ENCODE measurements at places on chromosomes 5 and 9.

DNA sequence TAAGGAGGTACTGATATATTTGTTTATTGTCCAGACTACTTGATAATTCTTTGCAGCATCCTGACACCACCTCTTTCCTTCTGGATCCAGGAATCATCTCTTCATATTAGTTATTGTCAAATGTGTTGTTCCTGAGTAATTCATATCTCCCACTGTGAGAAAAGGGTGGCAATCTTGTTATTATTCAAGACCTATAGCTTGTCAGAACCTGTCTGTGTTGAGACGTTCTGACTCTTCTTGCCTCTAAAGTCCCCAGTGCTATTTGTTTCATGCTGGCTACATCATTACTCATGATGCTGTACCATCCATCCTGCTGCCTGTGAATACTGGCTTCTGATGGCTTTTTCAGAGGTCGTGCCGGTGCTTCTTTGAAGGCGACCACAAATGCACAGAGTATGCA is 68.7 kb upstream of the TAF11L2 start:
- DNase-seq, result no peak

DNA sequence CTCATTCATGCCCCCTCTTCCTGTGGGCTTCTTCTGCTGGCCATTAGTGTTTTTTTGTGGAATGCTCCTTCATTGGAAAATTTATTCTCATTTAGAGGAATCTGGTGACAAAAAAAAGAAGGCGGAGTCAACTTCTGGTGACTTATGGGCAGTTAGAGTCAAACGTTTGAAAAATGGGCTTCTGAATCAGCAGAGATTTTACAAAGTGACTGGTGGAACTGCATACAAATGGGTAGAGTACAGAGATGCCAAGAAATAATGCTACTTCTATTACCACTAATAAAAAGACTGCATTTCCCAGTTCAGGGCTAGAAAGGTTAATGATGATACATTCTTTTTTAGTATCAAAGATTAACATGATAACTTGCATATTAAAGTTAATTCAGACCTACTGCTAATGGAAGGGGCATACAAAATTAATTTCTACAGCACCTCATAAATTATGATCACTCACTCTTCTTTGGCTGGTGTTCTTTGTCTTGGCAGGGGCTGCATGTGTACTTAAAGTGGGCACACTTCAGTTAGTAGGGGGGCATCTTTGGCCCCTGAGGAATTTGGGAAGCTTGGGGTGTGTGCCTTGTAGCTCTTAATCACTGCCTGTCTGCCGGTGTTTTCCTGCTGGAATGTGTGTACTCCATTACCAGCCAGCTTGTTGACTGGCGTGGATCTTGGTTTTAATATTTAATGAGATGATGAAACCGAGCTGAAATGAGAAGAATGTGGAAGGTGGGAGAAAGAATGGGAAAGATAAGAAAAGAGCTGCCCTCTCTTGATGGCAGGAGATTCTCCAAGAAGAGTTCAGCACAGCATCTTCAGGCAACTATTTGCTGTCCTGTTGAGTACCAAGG is 148.9 kb downstream of the DOCK2 start:
- DNase-seq, result peak; percentile 59

GRCh38 chr5:17359451-17360011 is 138.5 kb upstream of the TAF11L2 start:
- no peak for DNase-seq

DNA sequence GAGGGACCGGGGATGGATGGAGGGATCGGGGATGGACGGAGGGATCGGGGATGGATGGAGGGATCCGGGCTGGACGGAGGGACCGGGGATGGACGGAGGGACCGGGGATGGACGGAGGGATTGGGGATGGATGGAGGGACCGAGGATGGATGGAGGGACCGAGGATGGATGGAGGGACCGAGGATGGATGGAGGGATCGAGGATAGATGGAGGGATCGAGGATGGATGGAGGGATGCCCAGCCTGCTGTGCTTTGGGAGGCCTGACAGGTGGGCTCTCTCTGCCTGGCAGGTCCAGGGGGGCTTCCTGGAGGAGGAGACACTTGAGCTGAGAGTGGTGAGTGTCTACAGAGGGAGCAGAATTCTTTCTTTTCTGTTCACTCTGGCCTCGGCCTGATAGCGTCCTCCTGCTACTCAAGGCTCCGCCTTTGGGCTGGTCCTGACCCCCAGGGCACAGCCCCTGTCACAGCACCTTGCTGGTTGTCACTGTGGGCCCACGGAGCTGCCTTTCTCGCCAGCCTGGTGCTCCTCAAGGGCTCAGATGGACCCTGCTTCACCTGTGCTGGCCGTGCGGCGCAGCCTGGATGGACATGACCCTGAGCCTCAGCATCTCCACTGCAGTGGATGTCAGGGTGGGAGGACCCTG is 42.2 kb upstream of the RNF130 start:
- no peak for DNase-seq

GRCh38 chr5:67154556-67155206 is 41.9 kb downstream of the CD180 start:
- no peak for DNase-seq

DNA sequence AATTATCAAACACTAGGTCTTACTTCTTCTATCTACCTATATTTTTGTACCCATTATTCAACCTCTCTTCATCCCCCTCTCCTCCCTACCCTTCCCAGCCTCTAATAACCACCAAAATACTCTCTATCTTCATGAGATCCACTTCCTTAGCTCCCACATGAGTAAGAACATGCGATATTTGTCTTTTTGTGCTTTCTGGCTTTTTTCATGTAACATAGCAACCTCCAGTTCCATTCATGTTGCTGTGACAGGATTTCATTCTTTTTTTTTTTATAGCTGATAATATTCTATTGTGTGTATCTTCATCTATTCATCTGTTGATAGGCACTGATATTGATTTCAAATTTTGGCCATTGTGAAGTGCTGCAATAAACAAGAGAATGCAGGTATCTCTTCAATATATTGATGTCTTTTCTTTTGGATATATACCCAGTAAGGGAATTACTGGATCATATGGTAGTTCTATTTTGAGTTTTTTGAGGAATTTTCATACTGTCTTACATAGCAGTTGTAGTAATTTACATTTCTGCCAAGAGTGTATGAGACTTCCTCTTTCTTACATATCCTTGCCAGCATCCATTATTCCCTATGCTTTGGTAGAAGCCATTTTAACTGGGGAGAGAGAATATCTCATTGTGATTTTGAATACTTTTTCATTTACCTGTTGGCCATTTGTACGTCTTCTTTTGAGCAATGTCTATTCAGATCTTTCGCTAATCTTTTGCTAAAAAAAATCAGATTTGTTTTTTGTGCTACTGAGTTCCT is 156.8 kb downstream of the DCP2 start:
- DNase-seq, result no peak

GRCh38 chr9:83633676-83634075 is 10.7 kb downstream of the IDNK start:
- no peak for DNase-seq

DNA sequence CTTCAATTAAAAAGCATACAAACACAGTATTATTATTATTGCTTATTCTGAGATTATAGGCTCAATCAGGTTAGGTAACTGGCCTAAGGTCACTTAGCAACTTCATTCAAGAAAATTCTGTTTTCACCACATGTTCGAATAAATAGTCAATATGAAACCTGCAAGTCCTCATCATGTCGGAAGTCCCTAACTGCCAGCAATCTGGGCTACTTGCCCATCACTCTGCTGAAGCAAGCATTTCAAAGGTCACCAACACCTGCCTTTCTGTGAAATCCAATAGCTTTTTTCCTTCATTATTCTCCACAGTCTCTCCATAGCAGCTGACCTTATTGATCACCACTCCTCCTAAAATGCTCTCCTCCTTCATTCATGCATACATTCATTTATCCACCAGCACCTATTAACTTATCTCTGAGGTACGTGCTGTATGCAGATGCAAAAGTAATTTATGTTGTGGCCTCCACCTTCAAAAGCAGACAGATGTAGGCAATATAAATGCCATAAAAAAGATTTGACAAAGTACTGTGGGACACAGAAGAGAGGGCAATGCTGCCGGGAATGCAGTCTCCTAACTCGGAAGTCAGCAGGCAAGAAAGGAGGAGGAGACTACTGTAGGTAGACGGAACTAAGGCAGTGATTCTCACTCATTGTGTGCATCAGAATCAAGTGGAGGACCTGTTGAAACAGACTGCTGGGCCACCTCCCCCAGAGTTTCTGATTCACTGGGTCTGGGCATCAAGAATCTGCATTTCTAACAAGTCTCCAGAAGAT is 310.9 kb downstream of the BNC2 start:
- no peak for DNase-seq

- DNase-seq, result no peak
Observed at GRCh38 chr5:89826938-89827337, 582.6 kb downstream of the CETN3 start.

DNA sequence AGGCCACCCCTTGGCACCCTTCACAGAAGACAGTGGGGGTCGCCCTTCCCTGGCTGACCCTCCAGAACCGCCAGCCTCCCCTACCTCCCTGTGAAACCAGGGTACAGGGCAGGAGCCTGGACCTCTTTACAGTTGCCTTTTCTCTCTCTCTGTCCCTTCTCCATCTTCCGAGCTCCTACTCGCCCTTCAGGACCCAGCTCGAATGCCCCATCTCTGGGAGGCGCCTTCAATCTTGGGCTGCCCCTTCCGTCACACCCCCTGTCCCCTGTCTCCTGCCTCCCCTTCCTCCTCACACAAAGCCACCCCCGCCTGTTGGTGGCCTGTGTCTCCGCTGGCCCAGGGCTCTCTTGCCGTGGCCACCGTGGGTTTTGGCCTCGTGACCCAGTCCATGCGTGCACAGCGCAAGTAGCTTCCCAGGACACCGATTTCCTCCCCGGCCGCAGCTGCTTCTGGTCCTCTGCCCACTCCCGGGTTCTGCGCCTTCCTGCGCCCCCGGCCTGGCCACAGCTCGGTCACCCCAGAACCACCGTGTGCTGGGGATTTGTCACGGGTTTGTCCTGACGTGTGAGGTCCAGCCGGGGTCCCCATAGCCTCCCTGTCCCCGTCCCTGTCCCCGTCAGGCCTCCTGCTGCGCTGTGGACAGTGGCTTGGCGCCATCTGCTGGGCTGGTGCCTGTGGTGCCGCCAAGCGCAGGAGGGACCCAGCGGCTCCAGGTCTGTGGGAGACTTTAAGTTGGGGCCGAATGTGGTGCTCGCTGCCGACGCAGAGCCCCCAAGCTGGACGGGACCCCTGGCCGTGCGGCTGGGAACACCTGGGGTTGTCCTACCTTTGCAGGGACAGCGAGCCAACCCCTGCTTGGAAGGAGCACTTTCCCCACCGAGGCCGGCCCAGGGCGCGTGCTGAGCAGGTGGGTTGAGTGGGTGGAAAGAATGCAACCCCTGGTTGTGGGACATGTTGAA is 4.0 kb upstream of the TMEM250 start:
- peak; percentile 63 for DNase-seq

DNA sequence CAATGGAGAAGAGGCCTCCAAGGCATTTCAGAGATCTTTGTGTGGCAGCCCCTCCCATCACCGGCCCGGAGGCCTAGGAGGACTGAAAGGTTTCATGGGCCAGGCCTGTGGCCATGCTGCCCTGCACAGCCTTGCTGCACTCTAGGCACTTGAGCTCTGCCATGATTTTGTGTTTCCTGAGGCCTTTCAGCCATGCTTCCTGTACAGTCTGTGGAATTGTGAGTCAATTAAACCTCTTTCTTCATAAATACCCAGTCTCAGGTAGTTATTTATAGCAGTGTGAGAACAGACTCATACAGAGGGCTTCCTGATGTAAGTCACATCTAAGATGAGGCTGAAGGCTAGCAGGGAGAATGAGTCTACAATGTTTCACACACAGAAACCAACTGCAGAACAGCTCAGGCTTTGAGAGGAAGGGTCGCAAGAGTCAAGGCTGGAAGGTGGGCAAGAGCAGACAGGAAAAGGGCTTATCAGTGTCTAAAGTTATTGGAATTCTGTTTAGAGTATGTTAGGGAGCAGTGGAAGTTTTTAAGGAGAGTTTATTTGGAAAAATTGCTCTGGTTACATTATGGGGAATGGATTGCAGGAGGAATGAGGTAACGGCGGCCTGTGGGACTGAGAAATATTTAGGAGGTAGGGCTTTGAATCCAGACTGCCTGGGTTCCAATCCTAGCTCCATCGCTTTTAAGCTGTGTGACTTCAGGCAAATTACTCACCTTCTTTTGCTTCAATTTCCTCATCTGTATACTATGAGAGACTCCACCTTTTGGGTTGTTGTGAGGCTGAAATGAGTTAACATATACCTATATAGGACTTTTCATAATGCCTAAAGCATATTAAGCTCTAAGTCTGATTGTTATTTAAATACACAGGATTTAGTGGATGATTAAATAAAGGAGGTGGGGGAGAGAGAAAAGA is 291.2 kb downstream of the CWC27 start:
- DNase-seq, result peak; percentile 69

DNA sequence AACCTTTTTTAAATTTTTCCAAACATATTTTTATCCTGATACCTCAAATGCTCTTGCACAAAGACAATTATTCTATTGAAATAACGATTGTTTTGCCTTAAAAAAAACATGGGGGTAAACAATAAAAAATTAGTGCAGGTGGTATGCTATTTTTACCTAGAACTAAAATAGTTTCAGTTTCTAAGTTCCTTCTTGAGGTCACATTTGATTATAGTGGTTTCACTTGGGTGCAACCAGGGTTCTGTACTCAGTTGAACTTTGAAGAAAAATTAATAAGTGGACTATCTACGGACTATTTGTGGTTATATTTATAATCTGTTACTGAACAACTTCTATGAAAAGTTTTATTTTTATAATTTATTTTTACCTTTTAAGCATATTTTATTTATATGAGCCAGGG is 387.1 kb upstream of the IZUMO3 start:
- DNase-seq, result no peak

DNA sequence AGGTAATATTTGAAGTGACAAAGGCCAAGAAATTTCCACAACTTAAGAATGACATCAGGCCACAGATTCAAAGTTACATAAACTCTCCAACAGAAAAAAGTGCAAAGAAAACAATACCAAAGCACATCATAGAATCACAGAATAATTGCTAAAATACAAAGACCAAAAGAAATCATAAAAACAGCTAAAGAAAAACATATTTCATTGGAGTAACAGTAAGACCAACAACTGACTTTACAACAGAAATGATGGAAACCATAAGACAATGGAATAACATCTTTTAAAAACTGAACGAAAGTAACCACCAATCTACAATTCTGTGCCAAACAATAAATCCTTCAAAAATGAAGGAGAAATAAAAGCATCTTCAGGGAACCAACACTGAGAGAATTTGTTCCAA is 38.3 kb downstream of the ZDHHC21 start:
- DNase-seq, result no peak

DNA sequence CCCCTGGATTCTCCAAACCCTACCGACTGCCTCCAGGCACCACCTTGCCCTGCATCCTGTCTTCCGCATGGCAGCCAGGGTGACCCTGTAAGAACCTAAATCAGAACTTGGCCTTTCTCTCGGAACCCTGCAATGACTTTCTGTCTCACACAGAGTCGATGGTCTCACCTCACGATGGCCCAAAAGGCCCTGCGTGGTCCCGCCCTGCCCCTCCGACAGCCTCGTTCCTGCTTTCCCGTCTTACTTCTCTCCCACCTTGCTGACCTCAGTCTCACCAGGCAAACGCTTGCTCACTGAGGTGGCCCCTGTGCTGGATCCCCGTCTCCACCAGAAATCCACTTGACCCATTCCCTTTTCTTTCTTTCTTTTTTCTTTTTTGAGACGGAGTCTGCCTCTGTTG is 142.7 kb upstream of the PHYKPL start:
- DNase-seq, result no peak

Data from ELR (cell line).